ENCODE measurements at places on chromosomes 3 and 15.

GRCh38 chr3:43217633-43218032, 68.7 kb upstream of the SNRK start:
- no peak for DNase-seq

DNA sequence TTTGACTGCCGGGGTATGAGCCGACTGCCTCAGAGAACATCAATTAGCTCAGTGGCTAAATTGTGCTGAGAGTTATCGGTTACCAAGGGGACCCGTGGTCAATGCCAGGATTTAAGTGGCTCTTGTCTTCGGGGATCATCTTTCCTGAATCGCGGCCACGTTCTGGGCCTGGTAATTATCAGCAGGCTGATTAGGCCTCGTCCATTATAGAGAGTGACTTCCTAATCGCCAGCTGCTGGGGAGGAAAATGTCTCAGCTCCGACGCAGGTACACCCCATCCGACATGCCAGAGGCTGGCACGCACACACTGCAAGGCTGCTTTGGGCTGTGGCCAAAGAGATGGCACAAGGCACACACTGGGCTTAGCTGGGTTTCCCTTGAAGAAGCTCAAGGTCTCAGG, 10.6 kb downstream of the TRH start:
- DNase-seq = no peak

DNA sequence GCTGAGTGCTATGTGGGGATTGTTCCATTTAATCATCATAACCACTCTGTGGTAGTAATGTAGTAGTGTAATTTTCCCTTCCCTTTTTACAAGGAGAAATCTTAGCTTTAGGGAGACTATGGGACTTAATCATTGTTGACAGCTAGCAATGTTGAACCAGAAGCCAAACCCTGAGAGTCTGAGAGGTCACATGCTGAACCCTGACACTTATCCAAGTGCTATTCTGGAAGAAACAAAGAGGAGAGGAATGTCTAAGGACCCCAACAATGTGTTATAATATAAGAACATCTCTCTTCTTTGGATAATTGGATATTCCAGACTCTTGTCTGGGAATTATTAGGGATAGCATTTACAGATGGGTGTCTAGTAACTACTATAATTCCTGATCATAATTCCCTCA, 58.4 kb downstream of the GAP43 start:
- DNase-seq = no peak

DNA sequence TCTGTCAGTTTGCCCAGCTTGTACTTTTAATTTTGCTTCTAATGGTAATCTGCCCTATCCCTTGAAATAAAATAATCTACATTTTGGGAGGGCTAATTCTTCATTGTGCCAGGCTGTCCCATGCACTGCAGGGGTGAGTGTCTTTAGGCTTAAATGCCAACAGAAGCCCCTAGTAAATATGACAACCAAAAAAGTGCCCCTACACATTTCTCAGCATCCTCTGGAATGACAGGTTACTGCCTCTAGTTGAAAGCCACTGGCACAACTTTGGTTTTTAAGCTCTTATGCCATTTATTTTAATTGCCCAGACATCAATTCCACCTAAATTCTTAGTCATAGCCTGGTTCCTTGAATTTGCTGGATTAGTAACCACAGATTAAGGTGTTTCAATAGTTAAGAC, 3.4 kb downstream of the EPM2AIP1 start:
- DNase-seq = no peak

DNA sequence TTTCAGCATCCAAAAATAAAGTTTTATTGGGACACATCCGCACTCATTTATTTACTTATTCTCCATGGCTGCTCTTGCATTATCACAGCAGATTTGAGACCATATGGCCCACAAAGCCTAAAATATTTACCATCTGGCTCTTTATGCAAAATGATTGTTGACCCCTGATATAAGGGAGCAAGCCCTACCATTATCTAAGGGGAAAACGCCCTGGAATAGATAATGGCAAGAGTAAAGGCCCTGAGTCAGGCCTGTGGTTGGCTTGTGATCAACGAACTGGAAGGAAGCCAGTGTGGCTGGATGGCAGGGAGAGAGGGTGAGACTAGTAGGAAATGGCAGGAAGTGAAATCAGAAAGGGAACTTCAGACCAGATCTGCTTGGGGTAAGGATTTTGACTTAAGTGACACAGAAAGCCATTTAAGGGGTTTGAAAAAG, 24.6 kb upstream of the DMXL2 start:
- peak; percentile 53 for DNase-seq

GRCh38 chr3:15783361-15783969, 14.3 kb downstream of the ANKRD28 start:
- no peak for DNase-seq

DNA sequence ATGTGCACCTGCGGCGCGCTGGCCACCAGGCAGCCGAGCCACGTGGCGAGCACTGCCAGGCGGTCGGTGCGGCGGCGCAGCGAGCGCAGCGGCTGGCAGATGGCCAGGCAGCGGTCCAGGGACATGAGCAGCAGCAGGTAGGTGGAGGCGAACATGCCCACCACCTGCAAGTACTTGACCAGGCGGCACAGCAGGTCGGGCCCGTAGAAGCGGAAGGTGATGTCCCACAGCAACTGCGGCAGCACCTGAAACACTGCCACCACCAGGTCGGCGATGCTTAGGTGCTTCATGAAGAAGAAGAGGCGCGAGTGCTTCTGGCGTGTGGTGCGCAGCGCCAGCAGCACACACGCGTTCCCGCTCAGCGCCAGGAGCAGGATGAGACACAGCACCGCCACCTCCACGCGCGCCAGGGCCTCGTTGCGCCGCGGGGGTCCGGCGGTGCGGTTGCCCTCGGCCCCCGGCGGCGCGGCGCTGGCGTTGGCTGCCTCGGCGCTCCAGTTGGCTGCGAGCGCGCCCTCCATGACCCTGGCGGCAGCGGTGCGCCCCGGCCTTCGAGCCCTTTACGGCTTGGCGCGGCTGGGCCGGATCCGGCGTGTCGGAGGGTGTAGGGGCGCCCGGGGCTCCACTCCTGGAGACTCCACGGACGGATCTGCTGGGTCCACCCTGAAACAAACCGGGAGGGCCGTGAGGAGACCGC, 1.6 kb downstream of the OXTR start:
- DNase-seq = no peak

- DNase-seq = no peak
Measured at GRCh38 chr3:99681512-99681911, 43.1 kb downstream of the COL8A1 start.

GRCh38 chr3:18989237-18989795, 159.0 kb upstream of the KCNH8 start:
- no peak for DNase-seq

DNA sequence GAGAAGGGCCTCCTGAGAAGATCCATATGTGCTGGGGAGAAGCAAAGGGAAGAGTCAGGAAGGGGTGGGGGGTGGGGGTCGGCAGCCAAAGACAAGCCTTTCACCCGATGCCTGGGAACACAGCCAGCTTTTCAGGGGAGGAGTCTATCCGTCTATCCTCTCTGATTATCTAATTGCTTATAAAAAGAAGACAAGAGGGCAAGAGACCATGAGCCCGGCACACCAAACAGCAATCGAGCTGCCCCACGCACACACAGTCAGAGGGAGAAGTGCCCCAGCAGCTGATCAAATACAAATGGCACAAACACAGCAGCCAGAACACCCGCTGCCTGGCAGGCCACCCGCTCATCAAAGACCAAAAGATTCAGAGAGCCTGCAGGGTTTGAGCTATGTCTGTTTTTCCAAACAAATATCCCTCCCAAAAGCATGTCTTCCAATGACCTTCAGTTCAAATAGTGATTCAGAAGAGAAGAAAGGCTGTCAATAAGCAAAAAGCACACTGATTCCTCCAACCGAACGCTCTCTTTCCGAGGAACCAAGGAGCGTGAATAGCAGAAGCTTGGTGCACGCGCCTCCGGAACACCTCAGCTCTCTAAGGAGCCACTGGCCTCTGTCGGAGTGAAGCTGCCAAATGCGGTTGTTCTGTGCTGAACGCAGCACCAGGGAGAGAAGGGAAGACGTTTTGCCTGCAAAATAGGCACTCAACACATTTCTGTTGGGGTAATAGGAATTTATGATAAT, 419.2 kb downstream of the OCA2 start:
- DNase-seq = peak; percentile 70

GRCh38 chr3:135366816-135367215, 571.8 kb downstream of the EPHB1 start:
- DNase-seq = no peak

DNA sequence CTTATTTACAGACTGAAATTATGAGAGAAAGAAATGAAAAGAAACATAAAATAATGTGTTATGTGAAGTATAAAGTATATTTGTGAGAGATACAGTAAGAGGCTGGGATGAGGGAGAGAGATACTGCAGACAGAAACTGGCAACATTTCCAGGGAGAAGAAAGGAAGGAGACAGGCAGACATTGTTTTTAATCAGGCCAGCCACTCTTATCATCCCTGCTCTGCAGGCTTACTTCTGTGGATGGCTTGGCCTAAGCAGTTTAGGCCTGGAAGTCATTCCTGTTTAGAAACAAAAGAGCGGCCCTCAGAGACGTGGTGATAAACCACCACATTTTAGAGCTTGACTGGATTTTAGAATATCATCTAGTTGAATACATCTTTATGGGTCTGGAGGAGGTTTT, 12.4 kb downstream of the PCCB start:
- peak; percentile 79 for DNase-seq

DNA sequence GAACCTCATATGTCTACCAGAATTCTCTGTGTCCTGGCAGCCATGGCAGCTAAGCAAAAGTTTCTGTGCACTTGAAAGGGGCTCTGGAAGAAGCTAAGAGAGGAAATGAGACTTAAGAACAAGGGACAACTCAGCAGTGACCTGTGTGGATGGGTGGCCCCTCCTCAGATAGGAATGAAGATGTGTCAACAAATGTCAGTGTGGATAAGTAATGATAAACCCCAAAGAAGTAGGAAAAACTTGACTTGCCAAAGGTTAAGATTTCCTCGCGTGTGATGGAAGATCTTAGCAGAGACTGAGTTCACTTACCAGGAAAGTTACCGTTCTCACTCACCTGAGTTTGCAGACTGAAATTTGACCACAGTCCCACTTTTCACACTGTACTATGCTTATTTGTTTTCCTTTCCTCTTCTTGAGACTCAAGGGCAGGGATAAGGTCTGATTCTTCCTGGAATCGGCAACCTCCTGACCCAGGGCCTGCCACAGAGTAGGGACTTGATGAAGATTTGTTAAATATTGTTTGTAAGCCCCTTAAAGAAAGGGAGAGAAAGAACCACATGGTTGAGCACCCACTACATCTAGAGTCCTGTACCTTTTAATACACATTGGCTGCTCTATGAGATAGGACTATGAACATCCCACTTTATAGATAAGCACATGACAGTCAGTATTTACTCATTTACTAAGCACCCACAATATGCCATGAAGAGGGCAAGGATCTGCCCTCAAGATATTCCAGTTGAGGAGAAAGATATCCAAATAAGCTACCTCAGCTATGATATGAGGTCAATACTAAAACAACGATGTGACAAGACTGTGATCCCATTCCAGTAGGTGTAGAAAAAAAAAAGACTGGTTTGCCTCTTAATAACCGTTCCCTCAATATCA, 7.3 kb upstream of the HRH1 start:
- no peak for DNase-seq

- DNase-seq = no peak
Measured at GRCh38 chr3:172135820-172136219, 96.4 kb downstream of the FNDC3B start.

DNA sequence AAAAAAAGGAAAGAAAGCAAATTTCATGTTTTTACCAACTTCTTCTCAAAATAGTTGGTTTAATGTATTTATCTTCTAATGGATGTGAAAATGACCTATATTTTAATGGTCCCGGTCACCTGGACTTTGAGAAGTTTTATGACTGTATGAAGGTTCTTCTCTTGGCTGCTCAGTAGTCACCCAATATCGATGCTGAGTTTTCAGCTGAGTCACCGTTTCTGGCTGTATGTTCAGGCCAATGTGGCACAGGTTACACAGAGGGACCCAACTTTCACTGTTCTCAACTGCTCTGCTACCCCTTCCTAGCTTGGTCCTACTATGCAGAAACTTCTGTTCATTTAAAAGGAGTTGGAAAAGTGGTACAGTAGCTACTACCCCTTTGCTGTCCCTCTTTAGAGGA, 25.8 kb downstream of the VGLL3 start:
- DNase-seq = no peak

- no peak for DNase-seq
Measured at GRCh38 chr3:176848431-176849214, 348.7 kb downstream of the TBL1XR1 start.

- DNase-seq = no peak
Measured at GRCh38 chr3:126087552-126088175, 3.7 kb upstream of the SLC41A3 start.

DNA sequence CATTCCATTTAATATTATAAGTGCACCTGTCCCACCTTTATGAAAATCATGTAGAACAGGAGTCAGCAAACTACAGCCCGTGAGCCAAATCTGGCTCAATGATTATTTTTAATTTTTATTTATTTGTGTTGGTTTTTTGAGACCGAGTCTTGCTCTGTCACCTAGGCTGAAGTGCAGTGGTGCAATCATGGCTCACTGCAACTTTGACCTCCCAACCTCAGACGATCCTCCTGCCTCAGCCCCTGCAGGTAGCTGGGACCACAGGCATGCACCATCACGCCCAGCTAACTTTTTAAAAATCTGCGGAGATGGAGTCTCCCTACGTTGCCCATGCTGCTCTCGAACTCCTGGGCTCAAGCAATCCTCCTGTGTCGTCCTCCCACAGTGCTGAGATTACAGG, 42.0 kb downstream of the MYO1E start:
- DNase-seq = no peak

- DNase-seq = peak; percentile 47
Measured at GRCh38 chr15:63987796-63988378, 58.4 kb downstream of the DAPK2 start.

GRCh38 chr3:11410564-11410963, 138.4 kb downstream of the ATG7 start:
- no peak for DNase-seq

DNA sequence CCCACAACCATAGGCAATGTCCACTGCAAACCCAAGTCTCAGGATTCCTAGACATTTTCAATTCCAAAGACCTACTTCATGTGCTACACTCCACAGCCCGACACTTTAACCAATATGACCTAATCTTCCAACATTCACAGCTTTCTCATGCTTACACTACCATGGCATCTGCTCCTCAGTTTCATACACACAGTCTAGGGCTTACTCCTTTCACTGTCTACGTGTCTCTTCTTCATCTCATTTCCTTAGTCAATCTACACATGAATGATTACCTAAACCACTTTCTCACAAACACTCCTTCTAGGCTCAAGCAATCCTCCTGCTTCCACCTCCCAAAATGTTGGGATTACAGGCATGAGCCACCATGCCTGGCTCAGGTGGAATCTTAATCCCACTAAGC, 106.3 kb downstream of the STAG1 start:
- DNase-seq = no peak

DNA sequence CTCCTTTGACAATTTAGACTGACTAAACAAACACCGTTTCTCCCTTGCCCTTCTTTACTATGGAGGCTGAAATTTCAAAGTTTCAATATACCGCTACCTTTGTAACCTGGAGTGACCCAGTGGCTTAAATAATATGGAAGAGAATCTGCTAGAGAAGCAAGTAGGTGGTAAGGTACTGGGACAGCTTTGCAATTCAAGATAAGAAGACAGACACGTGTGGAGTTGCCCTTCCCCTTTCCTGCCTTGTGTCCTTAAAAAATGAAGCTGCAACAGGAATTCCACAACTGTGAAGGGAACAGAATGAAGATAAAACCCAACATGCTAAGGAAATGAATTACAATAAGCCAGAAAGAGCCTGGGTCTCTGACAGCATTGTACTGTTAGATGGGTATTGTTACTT, 26.4 kb downstream of the CBLB start:
- DNase-seq = no peak

- no peak for DNase-seq
Measured at GRCh38 chr3:55159016-55159415, 231.2 kb upstream of the LRTM1 start.

- DNase-seq = no peak
Measured at GRCh38 chr15:77012868-77013267, 17.9 kb downstream of the PSTPIP1 start.

Measured in umbilical cord (tissue), 2 donors.